ENCODE measurements at places on chromosomes 11 and 22.

GRCh38 chr11:75339685-75340409 is 11.6 kb downstream of the ARRB1 start:
- no peak for DNase-seq

- DNase-seq, result no peak
Measured at GRCh38 chr11:37282367-37282766, 684.3 kb upstream of the RAG2 start.

- no peak for DNase-seq
Measured at GRCh38 chr11:103889679-103890078, 146.8 kb upstream of the DDI1 start.

DNA sequence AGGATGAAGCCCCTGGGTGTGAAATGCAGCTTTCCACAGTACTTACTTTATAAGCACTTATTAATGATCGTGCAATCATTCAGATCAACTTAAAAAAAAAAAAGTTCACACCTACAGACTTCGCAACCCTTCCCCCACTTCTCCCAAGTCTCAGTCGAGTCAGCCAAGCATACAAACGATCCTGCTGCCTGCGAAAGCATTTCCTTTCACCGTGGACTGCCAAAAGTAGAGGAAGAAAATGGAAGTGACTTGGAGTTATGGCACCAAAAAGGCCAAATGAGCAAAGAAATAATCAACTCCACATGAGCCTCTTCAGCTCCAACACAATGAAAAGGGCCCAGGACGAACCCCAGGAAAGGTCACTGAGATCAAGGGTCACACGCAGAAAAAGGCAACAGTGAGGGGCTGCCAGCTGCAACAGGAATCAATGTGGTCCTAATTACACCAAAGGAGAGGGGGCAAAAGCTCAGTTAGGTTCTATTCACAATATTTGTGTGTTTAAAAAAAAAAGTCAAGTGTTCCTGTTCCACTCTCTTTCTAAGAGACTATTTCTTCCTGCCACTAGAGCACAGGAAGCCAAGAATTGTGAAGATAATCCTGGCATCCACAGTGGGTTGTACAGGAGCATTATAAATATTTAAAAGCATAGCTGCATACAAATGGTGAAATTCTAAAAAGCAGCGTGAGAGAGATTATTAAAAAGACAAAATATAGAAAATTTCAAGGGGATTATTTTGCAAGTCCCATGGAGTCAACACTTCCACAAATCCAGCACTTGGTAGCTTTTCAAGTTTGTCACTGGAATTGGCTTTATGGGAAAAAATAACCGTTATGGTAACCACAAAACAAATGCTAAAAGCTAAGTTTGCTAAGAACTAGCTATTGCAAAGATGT is 28.4 kb downstream of the CDON start:
- DNase-seq, result no peak

GRCh38 chr22:32911503-32911902 is 110.0 kb downstream of the TIMP3 start:
- no peak for DNase-seq

DNA sequence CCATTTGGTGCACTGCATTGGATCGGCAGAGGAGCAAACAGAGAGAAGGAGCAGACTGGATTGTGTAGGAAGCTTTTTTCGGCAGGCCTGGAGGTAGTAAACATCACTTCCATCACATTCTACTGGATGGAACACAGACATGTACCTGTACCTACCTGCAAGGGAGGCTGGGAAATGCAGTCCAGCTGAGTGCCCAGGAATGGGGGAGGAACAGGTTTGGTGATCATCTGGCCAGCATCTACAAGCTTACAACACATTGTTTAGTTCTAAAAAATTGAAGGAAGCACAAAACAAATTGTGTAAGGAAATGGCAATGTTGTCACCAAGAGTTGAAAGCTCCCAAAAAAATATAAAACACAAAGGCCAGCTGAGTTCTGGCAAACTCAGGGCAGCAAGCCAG is 19.1 kb downstream of the SMIM38 start:
- no peak for DNase-seq

DNA sequence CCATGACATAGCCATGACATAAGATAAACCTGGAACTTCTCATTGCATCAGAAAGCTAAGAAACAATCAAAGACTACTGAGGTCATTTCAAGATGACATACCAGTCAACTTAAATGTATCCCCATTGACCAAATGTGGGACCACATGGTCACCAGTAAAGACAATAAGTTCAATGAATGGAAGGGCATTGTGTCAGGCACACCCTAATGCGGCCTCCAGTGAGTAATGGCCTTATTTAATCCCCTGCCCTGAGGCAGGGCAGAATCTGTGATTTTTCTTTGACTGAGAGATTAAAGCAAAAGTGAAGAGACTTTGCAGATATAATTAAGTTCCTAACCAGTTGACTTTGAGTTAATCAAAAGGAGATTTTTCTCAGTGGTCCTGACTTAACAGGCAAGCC is 17.3 kb upstream of the SYT8 start:
- DNase-seq, result no peak

GRCh38 chr11:123570939-123571580 is 83.4 kb downstream of the SCN3B start:
- DNase-seq, result no peak

DNA sequence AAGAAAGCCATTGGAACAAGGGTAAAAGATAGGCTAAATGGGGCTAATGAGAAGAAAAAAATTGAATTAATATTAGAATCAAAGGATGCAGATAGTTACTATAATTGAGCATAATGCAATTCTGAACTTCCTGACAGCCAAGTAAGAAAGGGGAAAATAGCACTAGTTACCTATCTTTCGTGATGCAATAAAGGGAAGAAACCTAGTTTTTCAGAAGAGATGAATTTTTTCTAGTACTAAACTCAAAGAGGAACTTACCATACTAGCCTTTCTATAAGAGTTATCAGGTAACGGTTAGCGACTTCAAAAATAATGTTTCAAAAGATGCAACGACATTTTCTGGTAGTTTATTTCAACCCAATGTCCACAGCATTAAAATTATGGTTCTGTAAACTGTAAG is 8.8 kb upstream of the WT1 start:
- DNase-seq, result no peak

DNA sequence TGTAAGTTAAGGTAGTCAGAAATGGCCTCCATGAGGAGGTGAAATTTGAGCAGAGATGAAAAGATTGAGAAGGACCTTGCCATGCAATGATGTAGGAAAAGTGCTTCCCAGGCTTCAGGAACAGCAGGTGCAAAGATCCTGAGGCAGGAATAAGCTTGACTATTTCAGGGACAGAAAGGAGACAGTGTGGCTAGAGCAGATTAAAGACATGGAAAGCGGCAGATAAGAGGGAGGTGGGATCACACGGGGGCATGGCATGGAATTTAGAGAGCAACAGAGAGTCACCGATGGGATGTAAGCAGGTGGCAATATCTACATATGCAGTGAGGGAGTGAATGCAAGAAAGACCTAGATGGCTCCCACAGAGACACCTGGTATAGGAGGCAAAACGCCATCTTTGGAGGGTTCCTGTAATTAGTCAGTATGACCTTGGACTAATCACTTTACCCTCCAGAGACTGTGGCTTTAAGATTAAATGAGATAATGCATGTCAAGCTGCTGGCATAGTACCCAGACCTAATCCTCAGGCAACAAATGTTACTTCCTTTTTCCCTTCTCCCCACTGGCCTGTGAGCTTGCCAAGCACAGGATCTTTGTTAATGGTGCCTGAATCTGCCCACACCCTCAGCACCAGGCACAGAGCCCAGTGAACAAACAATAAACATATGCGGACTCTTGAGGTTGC is 24.6 kb upstream of the ACER3 start:
- no peak for DNase-seq

DNA sequence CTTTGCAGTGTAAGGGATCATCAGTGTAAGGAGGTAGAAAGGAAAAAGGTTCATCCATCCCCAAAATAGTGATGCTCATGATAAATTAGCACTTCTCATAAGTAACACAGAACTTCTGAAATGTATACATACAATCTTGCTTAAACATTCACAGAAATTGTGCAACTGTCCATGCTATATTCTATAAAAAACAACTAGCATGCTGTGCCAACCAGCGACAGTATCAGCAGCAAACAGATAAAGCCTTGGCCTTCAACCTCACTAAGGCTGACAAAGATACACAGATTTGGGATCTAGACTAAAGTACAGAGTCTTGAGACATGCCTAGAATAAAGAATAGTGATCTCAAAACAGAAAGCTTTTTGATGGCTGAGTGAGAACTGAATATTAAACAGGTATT is 74.1 kb upstream of the CHRM4 start:
- no peak for DNase-seq

- DNase-seq, result no peak
Measured at GRCh38 chr11:125261588-125261987, 97.0 kb downstream of the PKNOX2 start.

- DNase-seq, result no peak
Measured at GRCh38 chr11:19719960-19720359, 7.3 kb downstream of the NAV2 start.

GRCh38 chr11:59544869-59545178 is 33.5 kb downstream of the OR4D9 start:
- DNase-seq, result no peak

GRCh38 chr11:23988381-23989006 is 508.4 kb upstream of the LUZP2 start:
- no peak for DNase-seq

- no peak for DNase-seq
Measured at GRCh38 chr11:27623945-27624523, 76.2 kb downstream of the BDNF start.

Measured in cortex of kidney (tissue), 1 donor.